Caco-2 (cell line): ENCODE measurements at places on chromosomes 3 and 15.

DNA sequence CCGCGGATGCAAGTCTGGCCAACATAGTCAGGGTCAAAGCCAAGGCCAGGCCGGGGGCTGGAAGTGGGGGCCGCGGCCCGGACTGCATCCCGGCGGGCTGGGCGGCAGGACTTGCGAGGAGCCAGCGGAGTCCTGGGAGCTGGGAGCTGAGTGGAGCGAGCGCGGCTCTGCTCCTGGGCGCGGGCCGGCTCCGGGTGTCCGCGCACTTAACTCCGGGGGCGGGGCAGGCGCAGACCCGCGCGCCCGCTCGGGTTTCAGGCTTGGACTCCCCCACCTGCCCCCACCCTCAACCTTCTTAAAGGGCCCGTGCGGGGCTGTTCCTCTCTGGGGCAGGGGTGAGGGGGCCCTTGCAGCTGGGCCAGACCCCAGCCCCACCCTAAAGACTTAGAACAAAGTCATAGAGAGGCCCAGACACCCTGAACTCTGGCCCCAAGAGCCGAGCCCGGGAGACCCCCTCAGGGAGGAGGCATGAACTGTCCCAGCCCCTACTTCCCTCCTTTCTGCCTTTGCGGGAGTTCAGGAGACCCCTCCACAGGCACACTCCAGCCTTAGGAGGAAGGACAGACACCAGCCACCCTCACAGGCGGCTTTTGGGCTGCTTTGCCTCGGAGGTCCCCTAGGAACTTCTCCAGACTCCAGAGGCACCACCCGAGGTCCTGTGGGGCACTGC lies at the start of gene CSPG4:
CSPG4 (minus strand) TSS at position 181 of the 670 bp plus-strand sequence; CDS start at position 88, 93 bp downstream.
- DNase-seq = no peak

DNA sequence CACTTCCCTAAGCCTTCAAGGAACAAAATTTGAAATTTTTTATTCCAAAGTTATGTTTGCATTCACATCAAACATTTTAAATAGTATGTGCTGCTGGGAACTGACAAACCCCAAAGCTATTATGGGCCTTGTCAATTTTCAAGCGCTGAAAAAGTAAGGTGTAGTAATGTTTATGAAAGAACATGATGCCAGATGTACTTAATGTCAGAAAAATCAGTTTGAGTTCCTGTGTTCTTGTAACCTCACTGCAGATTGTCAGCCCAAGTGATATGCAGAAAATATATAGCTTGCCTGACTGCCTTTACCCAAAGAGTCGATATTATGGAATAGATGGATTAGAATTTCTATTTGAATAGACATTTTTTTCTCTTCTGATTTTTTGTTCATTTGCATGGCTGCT lies 20.8 kb upstream of the DIPK2A start:
- DNase-seq = no peak

GRCh38 chr3:93989241-93989640 lies 9.3 kb downstream of the ARL13B start:
- DNase-seq = no peak

DNA sequence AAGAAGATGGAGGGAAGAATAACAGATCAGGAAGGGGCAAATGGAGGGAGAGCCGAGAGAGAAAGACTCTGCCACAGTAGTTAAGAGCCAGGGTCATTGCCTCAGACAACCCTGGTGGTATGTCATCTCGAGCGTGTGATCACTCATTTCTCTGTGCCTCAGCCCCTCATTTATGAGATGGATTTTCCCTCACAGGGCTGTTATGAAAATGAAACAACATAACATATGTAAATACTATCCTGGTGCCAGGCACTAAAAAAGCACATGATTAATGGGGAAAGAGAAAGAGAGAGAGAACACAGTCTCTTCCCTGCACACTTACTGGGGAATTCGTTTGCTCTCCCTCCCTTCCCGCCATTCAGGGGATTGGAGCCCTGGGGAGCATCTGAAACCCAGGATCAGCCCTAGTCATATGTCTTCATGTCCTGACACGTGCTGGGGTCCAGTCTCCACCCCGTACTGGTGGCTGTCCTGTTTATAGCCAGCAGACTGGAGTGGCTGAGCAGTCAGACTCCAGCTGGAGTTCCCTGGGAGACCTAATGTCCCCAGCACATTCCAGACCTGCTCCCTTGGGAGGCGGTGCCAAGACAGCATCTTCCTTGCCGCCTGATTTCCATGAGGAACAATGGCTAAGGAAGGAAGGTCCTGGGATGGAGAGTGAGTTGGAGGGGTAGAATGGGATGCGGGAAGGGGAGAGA lies 14.7 kb upstream of the AMOTL2 start:
- DNase-seq = no peak

DNA sequence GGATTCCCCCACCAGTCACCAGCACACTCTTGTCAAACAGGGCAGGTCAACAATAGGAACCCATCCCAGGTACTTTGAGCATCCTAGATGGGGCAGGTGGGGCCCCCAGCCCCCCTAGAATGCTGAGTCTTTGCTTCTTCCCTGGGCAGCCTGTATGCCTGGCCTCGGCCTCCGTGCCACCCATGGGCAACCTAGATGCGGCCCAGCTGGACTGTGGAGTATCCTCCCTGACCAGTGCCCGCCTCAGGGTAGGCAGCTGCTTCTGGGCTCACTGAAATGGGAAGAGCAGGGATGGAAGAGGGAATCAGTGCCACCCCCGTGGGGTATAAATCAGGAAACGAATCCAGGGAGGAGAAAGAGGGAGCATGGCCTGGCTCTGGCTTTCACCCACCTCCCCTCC lies 10.9 kb downstream of the DNAH1 start:
- no peak for DNase-seq

- no peak for DNase-seq
Measured at GRCh38 chr3:78893161-78893560, 874.6 kb downstream of the ROBO1 start.

- peak; percentile 8 for DNase-seq
Measured at GRCh38 chr15:43134157-43134635, 810 bp downstream of the TMEM62 start.

GRCh38 chr15:95596496-95596895 lies 734.0 kb upstream of the NR2F2 start:
- DNase-seq = no peak

DNA sequence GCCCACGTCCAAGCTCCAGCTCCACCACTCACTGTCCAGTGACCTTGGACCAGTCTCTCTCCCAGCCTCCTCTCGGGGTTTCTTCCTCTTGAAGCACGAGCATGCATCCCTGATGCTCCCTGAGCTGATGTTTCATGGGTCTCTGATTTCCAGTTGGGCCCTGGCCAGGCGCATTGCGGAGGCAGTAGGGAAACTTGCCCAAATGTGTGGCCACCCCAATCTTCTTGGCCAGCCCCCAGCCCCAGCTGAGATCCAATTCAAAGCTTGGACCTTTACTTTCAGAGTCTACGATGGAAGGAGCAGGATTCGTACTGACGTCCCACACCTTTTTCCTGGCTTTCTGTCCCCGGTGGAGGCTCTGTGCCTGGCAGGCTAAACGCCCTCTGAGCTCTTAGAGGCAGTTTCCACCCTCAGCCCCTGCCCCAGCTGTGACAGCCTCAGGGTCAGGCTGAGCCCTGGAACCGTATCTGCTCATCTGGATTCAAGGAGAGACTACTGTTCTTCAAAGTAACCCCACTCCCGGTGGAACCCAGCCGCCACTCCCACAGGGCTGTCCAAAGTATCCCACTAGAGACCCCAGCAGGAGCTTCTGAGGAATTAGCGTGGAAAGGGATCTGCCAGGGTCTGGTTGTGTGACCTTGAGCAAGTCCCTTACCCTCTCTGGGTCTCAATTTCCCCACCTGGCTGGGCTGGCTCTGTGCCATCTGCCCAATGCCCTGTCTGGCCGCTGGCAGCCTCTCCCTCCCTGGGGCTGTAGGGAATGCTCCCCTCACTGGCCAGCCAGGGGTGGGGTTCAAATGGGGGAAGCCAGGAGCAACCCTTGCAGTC lies 37.4 kb downstream of the CPN2 start:
- DNase-seq = peak; percentile 39

DNA sequence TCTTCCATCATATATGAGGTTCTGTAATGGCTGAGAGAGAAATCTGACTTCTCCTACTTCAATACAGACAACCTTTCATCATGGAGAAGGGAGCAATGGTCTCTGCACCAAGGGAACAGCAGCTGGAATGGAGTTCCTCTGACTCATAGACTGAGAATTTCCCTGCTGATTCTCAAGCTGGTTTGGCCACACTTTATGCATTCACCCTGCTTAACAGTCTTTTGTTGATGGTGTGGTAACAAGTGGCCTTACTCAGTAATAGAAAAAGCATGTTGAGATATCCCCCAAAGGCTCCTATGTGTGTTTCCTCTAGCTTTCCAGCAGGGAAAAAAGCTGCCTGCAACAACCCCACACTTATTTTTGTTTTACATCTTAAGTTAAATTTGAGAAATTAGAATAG lies 138.1 kb downstream of the GREM1 start:
- DNase-seq = peak; percentile 46

DNA sequence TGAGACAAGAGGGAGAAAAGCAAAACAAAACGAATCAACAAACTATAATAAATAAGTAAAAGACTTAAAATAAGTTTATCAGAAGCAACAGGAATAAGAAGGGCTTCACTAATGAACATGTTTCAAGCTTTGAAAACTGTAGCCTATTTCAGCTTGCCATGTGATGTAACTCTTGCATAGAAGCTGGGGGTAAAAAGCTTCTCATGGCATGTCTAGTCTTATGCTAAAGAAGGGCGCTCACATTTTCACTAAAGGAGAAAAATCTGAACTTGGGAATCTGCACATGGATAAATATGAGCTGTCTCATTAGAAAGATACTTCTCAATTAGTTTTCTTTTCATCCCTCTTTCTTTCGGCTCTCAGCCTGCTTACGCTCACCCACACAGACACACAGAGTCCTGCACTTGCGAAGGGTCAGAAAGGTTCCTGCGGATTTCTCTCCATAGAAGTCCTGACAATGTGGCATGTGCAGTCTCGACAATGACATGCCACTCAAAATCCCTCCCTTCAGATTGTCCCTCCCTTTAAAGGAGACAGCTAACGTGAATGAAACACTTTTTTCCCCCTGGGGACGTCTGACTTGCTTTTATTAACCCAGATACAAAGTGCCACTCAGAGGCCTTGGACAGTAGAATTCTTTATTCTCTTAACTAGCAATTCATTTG lies 568.9 kb upstream of the NR2F2 start:
- no peak for DNase-seq

- DNase-seq = no peak
Measured at GRCh38 chr3:195107593-195107992, 163.4 kb downstream of the XXYLT1 start.

GRCh38 chr3:116930786-116931185 lies 221.2 kb downstream of the TUSC7 start:
- no peak for DNase-seq

- DNase-seq = no peak
Measured at GRCh38 chr3:242602-243355, 46.2 kb downstream of the CHL1 start.

- DNase-seq = no peak
Measured at GRCh38 chr3:71634671-71635070, 51.1 kb upstream of the FOXP1 start.

DNA sequence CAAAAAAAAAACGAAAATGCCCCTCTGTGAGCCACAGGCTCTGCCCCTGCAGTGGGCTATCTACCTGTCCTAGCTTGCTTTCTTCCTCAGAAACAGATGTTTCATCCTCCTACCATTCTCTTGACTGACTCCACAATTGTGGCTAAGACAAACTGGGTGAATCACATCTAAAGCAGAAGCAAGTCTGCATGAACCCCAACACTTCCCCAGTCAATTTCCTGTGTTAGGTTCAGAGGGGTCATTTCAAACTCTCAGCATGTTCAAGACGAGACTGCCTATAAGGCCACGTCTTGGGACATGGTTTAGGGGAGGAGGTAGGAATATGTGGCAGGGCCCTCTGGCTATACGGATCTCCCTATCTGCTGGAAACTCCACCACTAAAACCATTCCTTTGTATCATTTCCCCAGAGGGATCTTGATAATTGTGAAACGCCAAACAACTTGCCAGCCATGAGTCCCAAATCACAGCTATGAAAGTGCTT lies 28.6 kb upstream of the ANKDD1A start:
- DNase-seq = no peak

DNA sequence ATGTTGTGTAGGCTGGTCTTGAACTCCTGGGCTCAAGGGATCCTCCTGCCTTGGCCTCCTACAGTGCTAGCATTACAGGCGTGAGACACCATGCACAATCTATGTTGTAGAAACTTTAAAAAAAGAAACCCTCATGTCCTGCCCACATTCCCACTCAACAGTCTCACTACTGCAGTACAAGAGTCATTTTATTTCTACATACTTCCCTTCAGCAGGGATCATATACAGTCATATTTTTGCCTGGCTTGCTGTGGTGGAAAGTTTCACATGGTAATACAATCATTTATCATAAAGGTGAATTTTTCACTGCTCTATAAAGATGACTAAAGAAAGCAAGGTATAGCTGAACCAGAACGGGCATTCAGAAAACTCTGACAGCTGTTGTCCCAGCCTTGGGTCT lies 53.8 kb upstream of the PIK3CB start:
- DNase-seq = no peak

GRCh38 chr3:28089527-28089897 lies 151.9 kb upstream of the CMC1 start:
- DNase-seq = no peak

- no peak for DNase-seq
Measured at GRCh38 chr3:167887096-167887495, 151.6 kb downstream of the SERPINI1 start.

DNA sequence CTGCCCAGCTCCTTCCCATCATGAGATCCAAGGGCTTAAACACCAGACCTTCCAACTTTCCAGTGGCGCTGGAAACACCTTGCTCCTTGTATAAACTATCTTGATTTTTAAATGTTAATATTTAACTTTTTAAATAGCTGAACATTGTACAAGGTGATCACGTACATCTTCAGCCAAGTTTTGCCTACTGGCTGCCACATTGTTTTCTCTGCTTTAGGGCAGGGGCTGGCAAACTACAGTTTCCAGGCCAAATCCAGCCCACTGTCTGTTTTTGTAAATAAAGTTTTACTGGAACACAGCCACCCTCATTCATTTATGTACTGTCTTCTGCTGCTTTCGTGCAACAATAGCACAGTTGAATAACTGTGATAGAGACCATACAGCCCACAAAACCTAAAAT lies 27.6 kb upstream of the FOXP1 start:
- no peak for DNase-seq

DNA sequence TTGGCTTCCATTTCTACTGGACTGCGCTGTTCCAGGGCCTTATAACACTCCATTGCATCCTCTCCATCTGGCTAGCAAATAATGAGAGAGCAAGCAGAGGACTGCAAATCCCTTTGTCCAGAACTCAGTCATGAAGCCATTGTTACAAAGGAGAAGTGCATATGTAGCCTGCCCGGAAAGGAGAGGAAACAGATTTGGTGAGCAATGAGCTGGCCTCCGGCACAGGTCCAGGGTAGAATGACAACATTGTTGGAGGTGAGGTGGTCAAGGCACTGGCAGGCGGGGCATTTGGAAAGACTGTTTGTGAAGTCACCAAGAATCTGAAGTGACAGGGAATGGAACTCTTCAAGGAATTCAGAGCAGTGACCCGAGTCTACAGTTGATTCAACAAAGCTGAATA lies 25.0 kb upstream of the ATP1B3 start:
- no peak for DNase-seq

DNA sequence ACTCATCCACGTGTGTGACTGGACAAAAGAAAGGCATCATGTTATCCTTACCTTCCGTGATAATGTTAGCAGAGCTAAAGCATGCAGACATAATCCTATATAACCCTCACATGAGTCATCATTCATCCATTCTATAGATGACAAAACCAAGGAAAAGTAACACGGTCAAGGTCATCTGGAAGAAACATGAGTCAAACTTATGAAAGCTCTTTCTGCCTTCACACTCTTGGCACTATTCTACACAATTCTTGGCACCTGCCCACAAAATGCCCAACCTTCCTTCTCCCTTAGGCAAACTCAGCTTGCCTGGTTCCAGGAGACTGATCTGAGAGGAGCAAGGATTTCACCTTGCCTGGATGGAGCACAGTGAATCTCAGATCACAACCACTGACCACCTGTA lies 66.9 kb downstream of the PRICKLE2 start:
- no peak for DNase-seq
